DMS153 (cell line): ENCODE measurements at places on chromosomes 5 and 9.

- no peak for DNase-seq
Measured at GRCh38 chr5:20348321-20348720, 360.3 kb upstream of the CDH18 start.

DNA sequence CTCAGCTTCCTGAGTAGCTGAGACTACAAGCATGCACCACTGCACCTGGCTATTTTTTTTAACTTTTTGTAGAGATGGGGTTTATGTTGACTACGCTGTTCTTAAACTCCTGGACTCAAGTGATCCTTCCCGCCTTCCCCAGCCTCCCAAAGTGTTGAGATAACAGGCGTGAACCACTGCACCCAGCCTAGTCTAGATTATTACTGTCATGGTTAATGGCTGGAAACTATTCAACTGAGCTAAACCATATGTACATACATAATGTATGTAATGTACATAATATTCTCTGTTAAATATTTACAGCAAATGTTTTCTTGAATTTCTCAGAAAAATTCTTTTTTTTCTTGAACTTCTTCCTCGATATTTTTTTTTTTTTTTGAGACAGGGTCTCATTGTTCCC is 21.3 kb downstream of the PPP2CA start:
- no peak for DNase-seq

DNA sequence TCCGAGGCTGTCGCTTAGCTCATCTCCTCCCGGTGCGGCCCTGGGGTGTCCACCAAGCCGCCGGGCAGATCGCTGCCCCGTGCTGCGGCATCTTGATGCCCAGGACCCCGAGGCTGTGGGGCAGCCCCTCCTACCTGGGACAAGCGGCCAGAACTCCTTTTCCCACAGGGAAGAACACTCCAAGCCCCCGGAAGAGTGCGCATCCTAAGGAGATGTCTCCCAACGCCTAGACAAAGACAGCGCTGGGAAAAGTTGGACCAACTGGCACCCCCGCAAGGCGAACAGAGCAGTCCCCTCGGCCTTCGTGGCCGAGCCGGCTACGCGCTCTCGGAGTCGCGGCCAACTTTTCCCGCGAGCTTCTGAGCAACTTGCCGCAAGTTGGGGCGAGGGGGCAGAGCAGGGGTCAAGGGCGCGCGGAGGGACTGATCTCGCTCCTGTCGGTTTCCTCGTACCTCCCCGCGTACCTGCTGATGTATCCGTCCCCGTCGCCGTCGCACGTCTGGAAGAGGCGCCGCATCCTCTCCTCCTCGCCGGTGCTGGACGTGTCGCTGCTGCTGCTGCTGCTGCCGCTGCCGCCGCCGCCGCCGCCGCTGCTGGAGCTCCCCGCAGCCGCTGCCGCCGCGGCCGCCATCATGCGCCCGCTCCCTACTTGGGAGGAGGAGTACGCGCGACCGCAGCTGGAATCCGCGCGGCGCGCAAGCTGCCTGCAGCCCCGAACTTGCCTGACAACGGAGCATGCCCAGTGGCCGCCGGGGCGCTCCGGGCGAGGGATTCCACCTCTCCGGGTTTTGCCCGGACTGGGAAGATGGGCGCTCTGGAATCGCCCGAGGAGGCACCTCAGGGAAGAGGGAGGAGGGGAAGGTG is at the start of gene MCC:
Gene MCC (minus strand): TSS at position 673 of the 864 bp plus-strand sequence.
- no peak for DNase-seq

DNA sequence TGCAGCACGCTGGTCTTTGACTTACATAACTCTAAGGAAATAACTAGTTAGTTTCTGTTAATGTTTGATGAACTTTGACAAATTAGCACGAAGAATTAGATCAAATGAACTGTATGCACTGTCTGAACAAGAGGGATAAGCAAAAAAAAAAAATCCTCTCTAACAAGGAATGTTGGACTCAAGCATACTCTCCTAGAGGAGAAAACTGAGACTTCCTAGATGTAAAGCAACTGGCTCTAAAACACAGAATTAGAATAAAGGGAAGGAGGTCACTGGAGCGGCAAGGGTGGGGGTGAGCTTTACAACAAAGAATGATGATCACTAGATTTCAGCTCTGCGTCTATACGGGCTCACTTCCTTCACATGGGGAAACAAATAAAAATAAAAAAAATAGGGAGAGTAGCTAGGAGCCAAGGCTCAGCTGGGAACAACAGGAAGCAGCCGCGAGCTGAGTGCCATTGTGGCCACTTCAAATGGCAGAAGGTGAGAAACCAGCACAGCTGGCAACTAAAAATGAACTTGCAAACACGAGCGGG is 48.7 kb upstream of the CEMIP2 start:
- peak; percentile 45 for DNase-seq
